ENCODE measurements at places on chromosomes 13 and 19. TPM values are rescaled to one million over a fixed set of nuclear protein-coding genes. Genes with fewer than 3 reads are reported as not detected.

SULT2B1 gene
- total RNA-seq: not detected

DNA sequence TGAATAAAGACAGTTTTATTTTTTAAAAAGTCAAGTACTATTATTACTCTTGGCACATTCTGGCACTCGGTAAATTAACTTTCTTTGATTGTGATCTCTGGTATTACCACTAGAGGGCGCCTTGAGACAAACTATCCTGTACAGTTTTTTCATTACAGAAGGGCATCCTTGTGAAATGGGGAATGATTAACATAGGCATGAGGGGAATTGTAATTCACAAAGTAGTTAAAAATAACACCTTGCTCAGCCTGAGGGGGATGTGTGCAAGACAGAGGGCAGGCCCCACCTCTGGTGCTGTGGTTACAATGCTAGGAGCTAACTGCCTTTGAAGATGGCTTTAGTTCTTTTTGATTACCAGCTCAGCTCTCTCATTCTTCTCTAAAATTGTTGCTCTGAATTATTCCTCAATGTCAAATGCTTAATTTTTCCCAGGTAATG, 24.2 kb upstream of the C1QTNF9B start:
- H3K27me3 ChIP-seq: peaks cover 17% of the 10 kb centered on the region
- no peaks in the 10 kb centered on the region for H3K36me3 ChIP-seq
- peaks cover 2% of the 10 kb centered on the region for H3K4me1 ChIP-seq
- H3K27ac ChIP-seq: no peak overlapping the region
- H3K4me3 ChIP-seq: no peak overlapping the region

DNA sequence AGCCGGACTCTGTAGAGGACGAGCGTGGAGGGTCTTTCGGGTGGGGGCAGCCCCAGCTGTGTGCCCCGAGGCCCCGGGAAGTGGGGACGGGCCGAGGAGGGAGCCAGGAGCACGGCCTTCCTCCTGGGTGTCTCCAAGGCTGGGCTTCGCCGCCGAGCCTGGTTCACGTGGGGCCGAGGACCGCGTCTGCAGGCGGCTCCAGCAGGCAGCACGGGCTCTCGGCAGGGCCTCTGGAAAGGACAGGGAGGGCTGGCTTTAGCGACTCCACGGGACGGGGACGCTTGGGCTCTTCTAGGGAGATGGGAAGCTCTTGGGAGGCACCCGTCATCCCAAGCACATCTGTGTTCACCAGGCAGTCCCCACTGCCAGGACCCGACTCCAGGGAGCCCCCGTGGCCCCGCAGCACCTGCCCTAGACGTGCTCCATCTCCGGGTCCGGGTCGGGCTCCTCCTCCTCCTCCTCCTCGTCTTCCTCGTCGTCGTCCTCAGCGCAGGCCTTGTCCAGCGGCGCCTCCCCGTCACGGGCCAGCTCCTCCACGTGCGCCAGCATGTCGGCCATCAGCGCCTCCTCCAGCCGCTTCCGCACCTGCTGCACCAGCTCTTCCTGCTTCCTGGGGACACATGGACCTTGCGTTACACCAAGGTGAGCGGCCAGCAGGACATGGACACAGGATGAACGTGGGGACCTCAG, 9.9 kb upstream of the MEX3D start:
- H3K4me3 ChIP-seq: no peak overlapping the region
- peaks cover 9% of the 10 kb centered on the region for H3K36me3 ChIP-seq
- H3K4me1 ChIP-seq: peaks cover 3% of the 10 kb centered on the region
- H3K27me3 ChIP-seq: no peaks in the 10 kb centered on the region
- no peak for DNase-seq

DNA sequence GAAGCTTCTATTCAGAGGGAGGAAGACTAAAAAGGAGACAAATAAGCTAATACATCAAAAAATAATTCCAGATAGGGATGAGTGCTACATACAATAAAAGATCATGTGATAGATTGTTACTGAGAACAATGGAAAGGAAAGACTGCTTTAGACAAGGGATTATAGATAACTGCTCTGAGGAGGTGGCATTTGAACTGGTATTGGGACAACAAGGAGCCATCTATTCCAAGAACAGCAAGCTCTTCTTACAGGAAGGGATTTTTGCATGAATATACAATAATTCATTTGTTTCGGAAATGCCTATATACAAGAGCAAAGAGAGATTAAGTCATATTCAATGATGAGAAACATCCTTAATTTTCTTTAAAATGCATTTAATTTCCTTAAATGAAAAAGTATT, 540.5 kb upstream of the KLF12 start:
- H3K27ac ChIP-seq: no peak overlapping the region
- no peaks in the 10 kb centered on the region for H3K36me3 ChIP-seq
- no peaks in the 10 kb centered on the region for H3K4me1 ChIP-seq
- no peak for DNase-seq
- no peaks in the 10 kb centered on the region for H3K27me3 ChIP-seq

DNA sequence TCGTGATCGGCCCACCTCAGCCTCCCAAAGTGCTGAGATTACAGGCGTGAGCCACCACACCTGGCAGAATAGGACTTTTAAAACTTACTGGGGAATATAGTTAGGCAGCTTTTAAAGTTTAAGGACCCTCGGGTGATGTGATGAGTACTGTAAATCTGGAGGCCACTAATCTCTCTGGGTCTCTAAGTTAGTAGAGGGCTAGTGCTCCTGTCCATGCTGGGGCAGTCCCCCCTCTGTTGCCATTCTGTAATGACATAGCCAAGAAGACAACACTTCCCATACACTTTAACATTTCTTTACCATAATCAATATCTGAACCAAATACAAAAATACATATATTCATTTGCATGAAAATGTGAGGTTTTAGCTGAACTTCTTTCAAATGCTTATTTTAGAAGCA, 65.7 kb downstream of the IPO5 start:
- peaks cover 35% of the 10 kb centered on the region for H3K36me3 ChIP-seq
- H3K27me3 ChIP-seq: no peaks in the 10 kb centered on the region
- H3K27ac ChIP-seq: no peak overlapping the region
- H3K4me1 ChIP-seq: no peaks in the 10 kb centered on the region
- H3K4me3 ChIP-seq: no peak overlapping the region
- DNase-seq: no peak

Data from progenitor cell of endocrine pancreas (in vitro differentiated cells).